Placental epithelial cell (primary cell): ENCODE measurements at places on chromosomes 6 and 20. TPM values are rescaled to one million over a fixed set of nuclear protein-coding genes. Genes with fewer than 3 reads are reported as not detected.

The NKX2-4 gene
- not detected in 2 replicates for total RNA-seq

The BIRC7 gene
- total RNA-seq = 0.39 TPM in 1 of 2 replicates, not detected in the other

The NKAIN4 gene
- not detected in 2 replicates for total RNA-seq

The GSTA5 gene
- total RNA-seq = not detected in 2 replicates
